ENCODE measurements at places on chromosomes 5 and 9.
A peak's percentile ranks its signal among the peaks of the same experiment; 100 is the strongest.

- no peak for DNase-seq
These were observed 22.9 kb downstream of the LIFR start for GRCh38 chr5:38533286-38534155.

- no peak for DNase-seq
These were observed 782 bp upstream of the SKP1 start for GRCh38 chr5:134177369-134178095.

DNA sequence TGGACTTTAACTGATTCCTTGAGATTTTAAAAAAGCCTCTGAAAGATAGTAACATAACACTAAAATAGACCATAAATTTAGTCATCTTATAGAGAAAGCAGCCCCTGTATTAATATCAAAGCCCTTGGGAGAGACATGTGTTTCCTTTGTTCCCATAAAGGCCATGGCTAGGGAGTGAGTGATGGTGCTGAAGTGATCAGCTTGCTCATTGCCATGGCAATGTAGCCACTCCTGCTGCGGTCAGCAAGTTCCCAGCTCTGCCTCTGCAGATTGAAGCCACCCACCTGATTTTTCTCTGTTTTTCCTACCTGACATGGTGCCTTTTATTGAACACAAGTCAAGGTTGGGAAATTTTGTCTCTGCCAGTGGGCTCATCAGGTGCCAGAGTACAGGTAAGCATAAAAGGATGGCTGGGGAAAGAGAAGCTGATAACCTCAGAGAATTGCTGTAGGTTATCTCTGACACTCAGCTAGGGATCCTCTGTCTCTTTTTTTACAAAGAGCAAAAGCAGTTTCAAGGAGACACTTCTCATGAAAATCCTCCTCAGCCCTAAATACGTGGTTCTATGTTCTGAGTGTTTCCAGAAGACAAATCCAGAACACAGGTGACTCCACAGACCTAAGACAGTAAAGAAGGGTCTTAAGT is 296.3 kb upstream of the NMUR2 start:
- peak; percentile 54 for DNase-seq

GRCh38 chr5:109163336-109163735 is 246.4 kb downstream of the PJA2 start:
- no peak for DNase-seq
